ENCODE measurements at places on chromosomes 13 and 19.

DNA sequence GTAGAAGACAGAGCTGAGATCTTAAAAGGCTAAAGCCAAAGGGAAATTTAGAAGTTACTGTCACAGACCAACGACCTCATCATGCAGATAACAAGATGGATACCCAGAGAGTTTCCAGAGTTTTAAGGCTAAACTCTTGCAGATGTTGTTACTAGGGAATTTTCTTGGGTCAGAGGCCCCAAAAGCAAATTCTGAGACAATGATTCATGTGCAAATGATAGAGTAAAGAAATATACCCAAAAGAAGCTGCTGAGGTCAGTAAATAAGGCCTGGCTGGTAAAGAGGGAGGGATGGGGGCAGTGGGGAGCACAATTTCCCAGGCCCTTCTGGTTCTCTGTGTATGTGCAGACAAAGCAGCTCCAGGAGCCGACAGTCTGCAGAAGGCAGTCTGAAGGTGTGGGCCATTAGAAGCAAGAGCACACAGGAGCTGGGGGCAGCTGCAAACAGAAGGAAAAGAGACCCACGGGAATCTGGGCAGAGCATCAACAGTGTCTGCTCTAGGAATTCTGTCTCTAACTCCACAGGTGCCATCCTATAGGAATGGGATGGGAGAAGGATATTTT, 330.8 kb downstream of the TBC1D4 start:
- no peak for DNase-seq

GRCh38 chr13:78832461-78832860, 173.5 kb upstream of the OBI1 start:
- no peak for DNase-seq

DNA sequence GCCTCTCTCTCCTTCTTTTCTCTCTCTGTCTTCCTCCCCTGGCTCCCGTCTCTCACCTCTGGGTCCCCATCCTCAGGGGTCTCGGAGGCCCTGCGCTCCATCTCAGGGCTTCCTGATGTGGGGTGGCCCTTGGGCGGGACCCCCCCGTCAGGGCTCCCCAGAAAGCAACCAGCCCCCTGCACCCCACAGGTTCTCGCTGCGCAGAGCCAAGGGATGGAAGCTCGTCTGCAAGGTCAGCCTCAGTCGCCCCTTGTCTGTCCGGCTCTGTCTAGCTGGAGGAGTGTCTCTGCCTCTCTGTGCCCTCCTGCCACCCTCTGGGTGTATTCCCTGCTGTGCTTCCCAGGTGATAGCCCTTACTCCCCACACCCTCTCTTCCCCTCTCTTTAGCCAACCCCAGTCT, at the start of gene SBK3:
Gene SBK3, minus strand, starts transcription at position 101 of the 400 bp plus-strand sequence. Its CDS starts 0 bp downstream, at position 101.
- DNase-seq: no peak

- DNase-seq: peak; percentile 91
These were observed 53.3 kb downstream of the RFX2 start for GRCh38 chr19:6056801-6057650.

- no peak for DNase-seq
These were observed 22.5 kb downstream of the LGALS16 start for GRCh38 chr19:39677961-39678889.

- DNase-seq: no peak
These were observed 104.7 kb downstream of the DCLK1 start for GRCh38 chr13:36026531-36026930.

DNA sequence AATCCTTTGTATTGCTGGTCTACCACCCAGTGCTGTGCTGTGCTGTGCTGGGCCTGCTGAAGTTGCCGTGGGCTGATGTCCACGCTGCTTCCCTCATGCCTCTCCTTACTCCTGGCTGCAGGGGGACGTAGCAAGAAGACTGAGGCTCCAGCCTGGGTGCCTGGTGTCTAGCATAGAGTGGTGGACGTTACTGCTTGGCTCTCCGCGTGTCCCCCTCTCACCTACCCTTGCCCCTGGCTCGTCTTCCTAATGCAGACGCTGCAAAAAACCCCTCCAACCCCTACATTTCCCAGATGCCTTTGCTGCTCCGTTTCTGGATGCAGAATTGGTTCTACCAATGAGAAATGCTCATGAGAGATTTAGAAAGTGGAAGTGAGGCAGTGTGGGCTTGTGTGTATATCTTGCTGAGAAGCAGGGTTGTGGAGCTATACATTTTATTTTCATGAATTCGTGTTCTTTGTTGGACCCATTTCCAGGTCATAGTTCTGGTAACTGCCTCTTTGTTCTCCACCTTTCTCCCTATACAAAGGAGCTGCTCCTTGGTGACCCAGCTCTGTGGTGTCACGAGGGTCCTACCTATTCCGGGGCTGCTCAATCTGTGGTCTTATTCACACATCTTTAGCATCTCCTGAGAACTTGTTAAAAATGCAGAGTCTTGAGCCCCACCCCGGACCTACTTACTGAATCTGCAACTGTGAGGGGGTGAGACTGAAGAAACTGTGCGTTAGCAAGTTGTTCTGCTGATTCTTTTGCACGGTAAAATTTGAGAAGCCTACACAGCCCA, 7.9 kb upstream of the DENND1C start:
- DNase-seq: no peak

DNA sequence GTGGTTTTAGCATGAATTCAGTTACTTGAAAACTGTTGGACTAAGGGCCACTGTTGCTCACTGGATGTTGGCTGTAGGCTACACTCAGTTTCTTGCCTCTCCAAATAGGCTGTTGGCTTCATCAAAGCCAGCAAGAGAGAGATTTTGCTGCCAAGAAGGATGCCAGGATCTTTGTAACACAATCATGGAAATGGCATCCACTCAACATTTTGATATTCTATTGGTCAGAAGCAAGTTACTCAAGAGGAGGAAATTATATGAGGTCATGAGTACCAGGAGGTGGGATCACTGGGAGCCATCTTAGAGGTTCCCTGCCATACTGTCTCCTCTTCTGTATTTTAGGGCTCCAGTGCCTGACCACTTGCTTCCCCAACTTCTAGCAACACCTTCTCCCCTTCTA, 30.6 kb downstream of the SYDE1 start:
- DNase-seq: no peak

DNA sequence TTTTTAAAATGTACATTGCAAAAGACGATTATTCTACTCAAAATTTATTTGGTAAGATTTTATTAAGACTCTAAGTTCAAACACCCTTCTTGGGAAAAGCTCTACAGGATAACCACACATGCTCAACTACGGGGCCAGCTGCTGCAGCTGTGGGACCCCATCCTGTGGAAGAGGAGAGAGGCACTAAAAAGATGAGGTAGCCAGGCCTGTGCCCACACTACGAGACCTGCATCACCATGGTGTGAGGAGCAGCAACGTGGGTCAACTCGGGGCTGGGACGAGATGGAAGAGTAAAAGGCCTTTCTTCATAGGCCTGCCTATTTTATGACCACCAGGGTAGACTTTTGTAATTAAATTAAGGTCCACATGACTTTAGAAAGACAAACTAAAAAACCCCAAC, 4.6 kb upstream of the CCNP start:
- DNase-seq: no peak

DNA sequence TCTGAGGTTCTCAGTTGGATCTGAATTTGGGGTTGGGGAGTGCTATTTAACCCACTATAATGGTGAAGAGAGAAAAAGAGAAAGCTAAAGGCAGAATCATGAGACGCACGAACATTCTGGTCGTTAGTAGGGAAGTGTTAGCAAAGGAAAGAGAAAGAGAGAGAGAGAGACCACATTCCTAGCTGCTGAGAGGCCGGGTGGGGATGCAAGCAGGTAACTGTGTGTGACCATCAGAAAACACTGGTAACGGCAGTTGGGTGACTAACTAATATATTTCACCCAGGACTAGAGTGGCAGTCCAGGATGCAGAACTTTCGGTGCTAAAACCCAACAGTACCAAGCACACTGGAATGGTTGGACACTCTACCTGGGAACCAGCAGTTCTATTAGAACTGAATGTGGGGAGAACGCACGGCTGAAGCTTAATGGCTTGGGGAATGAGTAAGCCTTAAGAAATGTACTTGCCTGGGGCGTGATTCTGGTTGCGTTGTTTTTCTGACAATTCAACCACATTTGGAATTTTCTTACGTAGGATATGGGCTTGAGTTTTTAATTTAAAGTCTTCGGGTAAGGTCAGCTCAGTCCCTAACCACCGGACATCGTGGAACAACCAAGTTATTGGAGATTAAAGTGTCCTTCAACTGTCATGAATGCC, 130.2 kb downstream of the DNAJC15 start:
- no peak for DNase-seq

DNA sequence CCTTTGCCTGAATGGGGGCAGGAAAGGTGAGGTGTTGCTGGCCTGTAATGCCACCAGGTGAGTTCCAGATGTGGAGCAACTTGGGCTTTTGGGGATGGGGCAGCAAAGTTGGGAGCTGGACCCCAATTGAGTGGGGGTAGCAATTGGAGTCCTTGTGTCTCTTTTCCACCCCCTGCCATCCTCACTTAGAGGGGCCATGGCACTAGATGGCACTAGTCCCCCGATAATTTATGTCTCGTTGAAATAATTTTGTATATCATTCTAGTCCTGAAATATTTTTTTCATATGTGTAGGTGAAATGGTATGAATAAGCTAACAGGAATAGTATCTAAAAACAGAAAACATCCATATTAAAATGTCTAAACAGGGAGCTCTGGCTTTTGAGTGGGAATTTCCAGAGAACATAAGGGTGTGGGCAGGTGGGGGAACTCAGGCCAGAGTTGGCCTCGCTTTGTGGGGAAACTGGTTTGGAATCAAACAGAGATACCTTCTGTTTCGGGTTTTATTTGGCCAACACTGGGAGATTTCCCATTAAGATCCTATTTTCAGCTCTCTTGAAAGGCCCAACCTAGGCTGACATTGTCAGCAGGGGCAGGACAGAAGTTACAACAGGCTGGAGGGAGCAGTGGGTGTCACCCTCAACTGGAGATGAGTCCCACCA, 3.4 kb downstream of the ZNF576 start:
- DNase-seq: no peak

GRCh38 chr19:13104848-13105711, 2.4 kb upstream of the LYL1 start:
- peak; percentile 34 for DNase-seq

GRCh38 chr13:71906448-71906847, 39.4 kb upstream of the DACH1 start:
- DNase-seq: no peak

GRCh38 chr13:38669234-38669964, 17.5 kb upstream of the FREM2 start:
- DNase-seq: no peak

- DNase-seq: no peak
These were observed 8.7 kb downstream of the ZNF529 start for GRCh38 chr19:36564391-36564790.

DNA sequence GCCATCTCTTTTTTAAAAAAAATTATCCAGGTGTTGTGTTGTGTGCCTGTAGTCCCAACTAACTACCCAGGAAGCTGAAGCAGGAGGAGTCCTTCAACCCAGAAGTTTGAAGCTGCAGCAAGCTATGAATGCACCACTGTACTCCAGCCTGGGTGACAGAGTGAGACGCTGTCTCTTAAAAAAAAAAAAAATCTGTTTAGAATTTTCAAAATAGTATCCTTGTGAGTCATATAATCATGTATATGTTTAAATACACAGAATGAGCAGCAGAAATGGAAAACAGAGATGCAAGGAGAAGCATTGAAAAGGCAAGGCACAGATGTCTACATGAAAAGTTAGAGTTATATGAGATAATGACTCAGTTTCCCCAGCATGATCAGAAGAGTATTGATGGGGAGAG, 31.2 kb downstream of the SYDE1 start:
- no peak for DNase-seq

DNA sequence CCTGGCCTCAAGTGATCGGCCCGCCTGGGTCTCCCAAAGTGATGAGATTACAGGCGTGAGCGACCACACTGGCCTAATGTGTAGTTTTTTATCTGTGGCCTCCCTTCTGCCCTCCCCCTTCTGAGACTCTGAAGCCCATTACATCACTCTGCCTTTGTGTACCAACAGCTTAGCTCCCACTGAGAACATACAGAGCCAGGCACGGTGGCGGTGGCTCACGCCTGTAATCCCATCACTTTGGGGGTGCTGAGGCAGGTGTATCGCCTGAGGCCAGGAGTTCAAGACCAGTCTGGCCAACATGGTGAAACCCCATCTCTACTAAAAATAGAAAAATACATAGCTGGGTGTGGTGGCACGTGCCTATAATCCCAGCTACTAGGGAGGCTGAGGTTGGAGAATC, 12.6 kb downstream of the NCR1 start:
- DNase-seq: no peak

- DNase-seq: no peak
These were observed 261.6 kb downstream of the SLITRK1 start for GRCh38 chr13:83620530-83621220.

- no peak for DNase-seq
These were observed 3.7 kb upstream of the TCF3 start for GRCh38 chr19:1655987-1656608.

- DNase-seq: no peak
These were observed 18.1 kb upstream of the GSX1 start for GRCh38 chr13:27774169-27774568.

- DNase-seq: no peak
These were observed 50.8 kb downstream of the STK24 start for GRCh38 chr13:98526182-98526512.

GRCh38 chr13:96229356-96229755, 139.4 kb downstream of the HS6ST3 start:
- no peak for DNase-seq

DNA sequence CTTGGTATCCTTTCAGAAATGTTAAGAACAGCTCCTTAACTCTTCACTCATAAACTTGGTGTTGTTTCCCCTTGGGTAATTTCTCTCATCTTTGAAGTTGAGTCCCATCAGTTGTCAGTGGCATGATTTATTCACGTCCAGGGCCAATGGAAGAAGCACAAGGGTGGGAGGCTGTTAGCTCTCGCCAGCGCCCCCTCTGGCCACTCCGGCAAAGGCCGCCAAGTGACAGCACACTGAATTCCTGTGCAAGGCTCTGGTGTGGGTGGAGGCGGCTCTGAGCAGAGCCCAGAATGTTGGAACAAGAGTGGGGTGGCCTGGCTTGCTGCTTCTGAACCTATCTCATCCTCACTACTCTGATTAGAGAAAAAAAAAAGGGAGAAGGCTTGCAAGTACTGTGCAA, 13.1 kb upstream of the MEDAG start:
- peak; percentile 78 for DNase-seq

GRCh38 chr13:65940720-65941119, 1289.4 kb downstream of the PCDH9 start:
- DNase-seq: no peak

DNA sequence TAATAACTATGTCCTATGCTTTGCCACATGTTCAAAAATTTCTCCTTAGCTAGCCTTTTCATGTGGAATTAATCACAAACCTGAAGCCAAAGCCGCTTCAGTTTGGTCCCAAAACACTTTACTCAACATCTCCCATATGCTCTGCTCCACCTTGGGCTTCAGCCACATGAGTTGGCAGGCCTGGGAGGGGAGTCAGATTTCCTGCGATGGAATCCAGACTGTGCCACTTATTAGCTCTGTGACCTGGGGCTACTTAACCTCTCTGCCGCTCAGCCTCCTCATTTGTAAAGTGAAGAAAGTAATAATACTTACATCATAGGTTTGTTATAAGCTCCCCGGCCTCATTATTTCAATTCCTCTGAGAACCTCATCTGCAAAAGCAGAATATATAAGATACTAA, 272.0 kb downstream of the LMO7 start:
- DNase-seq: peak; percentile 14

GRCh38 chr19:17394891-17395415, 957 bp upstream of the CCDC194 start:
- DNase-seq: peak; percentile 70

- peak; percentile 80 for DNase-seq
These were observed 41.8 kb downstream of the IRS2 start for GRCh38 chr13:109744512-109745051.

GRCh38 chr13:99844421-99844820, 127.1 kb downstream of the ZIC5 start:
- DNase-seq: no peak

Data from uterus (tissue), 4 donors.